ENCODE measurements at places on chromosomes 11 and 22. TPM values are rescaled to one million over a fixed set of nuclear protein-coding genes. Genes with fewer than 3 reads are reported as not detected.

Gene TSSK2
- polyA plus RNA-seq: not detected

Gene MS4A2
- 0.20 TPM for polyA plus RNA-seq

Gene OR10A3
- polyA plus RNA-seq: not detected

Gene C22orf42
- 5.8 TPM for polyA plus RNA-seq

Gene OR10A2
- polyA plus RNA-seq: 0.08 TPM

Gene OR52I1
- not detected for polyA plus RNA-seq

Gene DYNC2H1
- 33.3 TPM for polyA plus RNA-seq

Gene ARHGEF17
- polyA plus RNA-seq: 83.6 TPM

Gene INSC
- 3.0 TPM for polyA plus RNA-seq

Gene OR52A1
- polyA plus RNA-seq: 0.05 TPM

Gene RFPL3
- 0.47 TPM for polyA plus RNA-seq

Gene OR8D1
- not detected for polyA plus RNA-seq

Gene PAMR1
- 16.0 TPM for polyA plus RNA-seq

Gene CTSW
- 0.51 TPM for polyA plus RNA-seq

Gene MS4A12
- not detected for polyA plus RNA-seq

Gene SCN3B
- 93.1 TPM for polyA plus RNA-seq

Gene F2
- 0.29 TPM for polyA plus RNA-seq

Gene CASP5
- polyA plus RNA-seq: not detected

Gene CYTH4
- 6.7 TPM for polyA plus RNA-seq

Gene TSKU
- 23.5 TPM for polyA plus RNA-seq

Gene ZNF280B
- 4.0 TPM for polyA plus RNA-seq

Gene RASL10A
- 6.6 TPM for polyA plus RNA-seq

Gene TRPM5
- 0.08 TPM for polyA plus RNA-seq

Gene CARD16
- 1.1 TPM for polyA plus RNA-seq

Gene CARNS1
- polyA plus RNA-seq: 34.2 TPM

Gene PGA4
- polyA plus RNA-seq: not detected

Gene BIRC3
- 2.4 TPM for polyA plus RNA-seq

Gene MMP7
- not detected for polyA plus RNA-seq

Gene CCND1
- 59.0 TPM for polyA plus RNA-seq

Gene FBLN1
- polyA plus RNA-seq: 69.4 TPM

Gene GDPD4
- not detected for polyA plus RNA-seq

Gene FLRT1
- 21.0 TPM for polyA plus RNA-seq

Gene OAF
- 9.3 TPM for polyA plus RNA-seq
